ENCODE measurements at places on chromosomes 4 and X.

GRCh38 chrX:24340501-24340900, 19.9 kb upstream of the SUPT20HL1 start:
- no peak for DNase-seq

DNA sequence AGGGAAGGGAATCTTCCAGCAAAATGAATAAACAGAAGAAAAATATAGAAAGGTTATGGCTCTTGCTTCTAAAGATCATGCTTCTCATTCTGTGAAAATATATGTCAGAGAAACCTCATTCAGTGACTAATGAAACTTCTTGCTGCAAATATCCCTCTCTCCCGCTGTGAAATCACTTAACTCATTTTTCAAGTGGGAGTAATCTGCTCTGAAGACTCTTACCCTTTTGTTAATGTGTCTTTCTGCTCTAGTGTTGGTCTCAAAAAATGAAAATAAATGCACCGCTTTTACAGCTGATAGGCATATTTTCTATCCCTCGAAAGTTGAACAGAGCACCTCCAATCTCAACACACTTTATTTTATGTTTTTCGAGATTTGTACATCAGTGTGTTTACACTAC, 252.3 kb downstream of the NLGN4X start:
- DNase-seq = no peak

DNA sequence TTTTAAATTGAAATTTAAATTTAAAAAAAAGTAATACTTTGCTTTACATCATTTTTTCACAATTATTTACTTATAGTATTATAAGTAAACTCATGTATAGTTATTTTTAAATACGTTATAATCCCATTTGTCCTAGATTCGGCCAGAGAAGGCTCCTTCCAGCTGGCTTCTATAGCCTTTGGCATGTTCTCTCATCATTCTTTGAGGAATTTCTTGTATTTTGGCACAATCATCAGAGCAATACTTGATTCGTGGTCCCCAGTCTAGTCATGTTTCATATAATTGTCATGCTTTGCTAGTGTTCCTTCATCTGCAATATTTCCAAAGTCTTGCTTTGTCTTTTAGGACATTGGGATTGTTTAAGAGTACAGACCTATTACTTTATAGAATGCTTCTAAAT, 1037.9 kb upstream of the AGA start:
- DNase-seq = no peak

GRCh38 chr4:38921151-38921550, 53.5 kb downstream of the FAM114A1 start:
- no peak for DNase-seq

- no peak for DNase-seq
Measured at GRCh38 chr4:176271749-176272148, 2.7 kb upstream of the ASB5 start.

- no peak for DNase-seq
Measured at GRCh38 chrX:153438532-153438931, 7.3 kb downstream of the TREX2 start.

GRCh38 chr4:92091335-92091734, 212.4 kb upstream of the GRID2 start:
- no peak for DNase-seq

- DNase-seq = no peak
Measured at GRCh38 chr4:151143162-151143561, 43.7 kb downstream of the RPS3A start.

GRCh38 chr4:82899374-82900065, 1.0 kb upstream of the THAP9 start:
- no peak for DNase-seq

DNA sequence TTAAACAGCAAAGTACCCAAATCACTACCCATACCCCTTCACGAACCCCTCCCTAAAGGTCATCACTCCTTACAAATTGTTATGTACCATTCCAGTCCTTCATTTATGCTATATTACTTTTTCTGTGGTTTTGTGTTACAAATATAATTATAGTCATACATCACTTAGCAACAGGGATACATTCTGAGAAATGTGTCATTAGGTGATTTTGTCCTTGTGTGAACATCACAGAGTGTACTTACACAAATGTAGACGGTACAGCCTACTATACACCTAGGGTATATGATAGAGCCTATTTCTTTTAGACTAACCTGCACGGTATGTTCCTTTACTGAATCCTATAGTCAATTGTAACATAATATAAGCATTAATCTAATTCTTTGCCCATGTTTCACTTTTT, 61.9 kb downstream of the ASB9 start:
- no peak for DNase-seq

GRCh38 chrX:123993326-123993725, 31.8 kb downstream of the STAG2 start:
- DNase-seq = no peak
